ENCODE measurements at places on chromosomes 7 and 10. TPM values are rescaled to one million over a fixed set of nuclear protein-coding genes. Genes with fewer than 3 reads are reported as not detected.

PRSS37 gene
- total RNA-seq, result not detected

IPMK gene
- 0.96 TPM for total RNA-seq

AKR1C2 gene
- total RNA-seq, result 1,499 TPM

DNA sequence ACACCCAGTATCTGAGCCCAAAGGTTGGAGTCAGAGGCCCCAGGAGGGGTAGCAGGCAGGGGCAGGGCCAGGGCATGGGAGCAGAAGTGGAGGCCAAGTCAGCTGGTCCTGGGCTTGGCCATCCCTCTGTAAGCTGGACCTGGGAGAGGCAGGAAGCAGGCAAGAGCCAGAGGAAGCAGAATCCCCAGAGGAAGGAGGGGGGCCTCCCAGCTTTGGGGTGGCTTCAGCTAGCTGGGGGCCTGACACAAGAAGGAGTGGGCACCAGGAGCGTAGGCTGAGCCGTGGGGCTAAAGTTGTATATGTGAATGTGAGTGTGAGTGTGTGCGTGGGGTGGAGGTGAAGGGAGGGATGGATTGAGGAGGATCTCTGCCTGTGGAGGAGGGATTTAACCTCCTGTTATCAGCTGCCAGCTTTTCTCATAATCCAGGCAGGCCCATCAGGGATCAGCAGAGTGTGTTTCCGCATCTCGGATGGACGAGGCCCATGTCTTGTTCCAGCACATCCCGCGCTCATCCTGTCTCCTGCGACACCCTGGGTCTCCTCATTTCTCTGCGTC is 54.0 kb downstream of the NEURL1 start:
- DNase-seq, result no peak

GRCh38 chr10:132746801-132747625 is 38.9 kb downstream of the NKX6-2 start:
- no peak for DNase-seq

GRCh38 chr7:7237978-7238267 is 55.6 kb downstream of the C1GALT1 start:
- DNase-seq, result no peak

- DNase-seq, result no peak
Observed at GRCh38 chr7:43637114-43637806, 54.4 kb downstream of the STK17A start.
